Muscle of arm (tissue), 14 donors: ENCODE measurements at places on chromosomes 13 and 19.
A peak's percentile ranks its signal among the peaks of the same experiment; 100 is the strongest.

DNA sequence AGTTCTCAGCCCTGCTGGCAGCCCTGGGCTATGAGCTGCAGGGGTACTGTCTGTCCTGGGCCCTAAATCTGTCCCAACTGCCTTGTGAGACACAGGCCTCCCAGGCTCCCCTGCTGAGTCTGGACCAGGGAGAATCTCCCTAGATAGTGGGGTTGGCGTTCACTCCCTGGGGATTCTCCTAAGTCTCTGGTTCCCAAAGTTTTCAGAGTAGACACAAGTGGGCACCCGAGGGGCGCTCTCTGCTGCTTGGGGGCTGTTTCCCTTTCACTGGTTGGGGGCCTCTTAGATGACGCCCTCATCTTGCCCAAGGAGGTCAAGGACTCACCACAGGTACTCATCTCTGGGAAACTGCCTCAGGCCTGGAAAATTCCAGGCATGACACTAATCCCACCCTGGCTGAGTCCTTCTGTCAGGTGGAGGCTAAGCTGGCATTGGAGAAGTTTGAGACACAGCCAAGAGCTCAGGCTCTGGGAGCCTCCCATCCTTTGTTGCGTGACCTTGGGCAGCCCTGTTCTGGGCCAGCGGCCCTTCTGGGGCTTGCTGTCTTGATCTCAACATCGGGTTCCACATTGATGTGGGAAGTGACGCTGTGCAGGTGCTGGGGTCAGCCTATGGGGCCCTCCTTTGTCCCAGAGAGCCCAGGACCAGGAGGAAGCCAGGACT is 3.9 kb downstream of the RPL18A start:
- DNase-seq = no peak

DNA sequence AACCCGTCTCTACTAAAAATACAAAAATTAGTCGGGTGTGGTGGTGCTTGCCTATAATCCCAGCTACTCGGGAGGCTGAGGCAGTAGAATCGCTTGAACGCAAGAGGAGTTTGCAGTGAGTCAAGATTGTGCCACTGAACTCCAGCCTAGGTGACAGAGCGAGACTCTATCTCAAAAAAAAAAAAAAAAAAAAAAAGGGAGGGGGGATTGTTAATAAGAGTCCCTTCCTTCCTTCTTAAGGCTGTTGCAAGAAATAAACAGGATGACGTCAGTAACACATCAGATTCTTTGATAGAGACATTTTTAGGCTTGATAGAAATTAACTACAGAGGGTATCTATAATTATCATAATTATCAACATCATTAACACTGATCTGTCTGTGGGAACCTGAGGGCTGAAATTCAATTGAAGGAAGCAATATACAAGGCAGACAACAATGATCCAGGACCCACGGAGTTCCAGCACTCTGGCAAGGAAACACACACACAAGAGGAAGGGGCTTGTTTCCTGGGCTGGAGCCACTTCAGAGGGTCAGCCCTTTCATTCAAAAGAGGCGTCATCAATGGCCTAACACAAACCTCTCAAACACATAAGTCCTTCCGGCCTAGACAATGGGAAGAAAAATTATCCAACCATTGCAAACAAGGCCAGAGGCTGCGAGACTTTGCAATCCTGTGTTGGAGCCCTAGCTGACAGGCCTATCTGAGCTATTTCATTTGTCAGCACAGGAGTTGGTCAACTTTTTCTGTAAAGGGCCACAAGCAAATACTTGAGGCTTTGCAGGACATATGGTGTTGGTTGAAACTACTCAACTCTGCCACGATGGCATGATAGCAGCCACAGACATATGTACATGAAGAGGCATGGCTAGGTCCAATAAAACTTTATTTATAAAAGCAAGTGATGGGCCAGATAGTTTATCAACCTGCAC is 105.2 kb downstream of the INSR start:
- no peak for DNase-seq

GRCh38 chr13:86591862-86592261 is 792.6 kb upstream of the SLITRK6 start:
- DNase-seq = no peak

- no peak for DNase-seq
Measured at GRCh38 chr19:17909003-17909732, 23.6 kb upstream of the CCDC124 start.

GRCh38 chr19:5418677-5419076 is 36.5 kb upstream of the ZNRF4 start:
- no peak for DNase-seq

DNA sequence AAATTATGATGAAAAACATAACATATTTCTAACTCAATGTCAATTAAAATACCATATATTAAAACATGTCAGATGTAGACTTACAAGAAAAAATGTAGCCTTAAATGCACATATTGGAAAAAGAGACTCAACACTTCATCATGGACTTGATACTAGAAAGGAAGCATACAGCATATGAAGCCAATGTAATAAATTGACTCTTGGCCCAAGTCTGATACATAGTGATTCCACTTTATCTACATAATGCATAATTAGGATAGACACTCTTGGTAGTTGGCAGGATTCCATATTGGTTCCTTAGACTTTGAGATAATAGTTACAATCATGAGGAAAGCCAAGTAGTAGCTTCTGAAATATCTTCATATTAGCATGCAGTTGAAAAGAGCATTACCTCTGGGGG is 1067.0 kb downstream of the PCDH17 start:
- no peak for DNase-seq

DNA sequence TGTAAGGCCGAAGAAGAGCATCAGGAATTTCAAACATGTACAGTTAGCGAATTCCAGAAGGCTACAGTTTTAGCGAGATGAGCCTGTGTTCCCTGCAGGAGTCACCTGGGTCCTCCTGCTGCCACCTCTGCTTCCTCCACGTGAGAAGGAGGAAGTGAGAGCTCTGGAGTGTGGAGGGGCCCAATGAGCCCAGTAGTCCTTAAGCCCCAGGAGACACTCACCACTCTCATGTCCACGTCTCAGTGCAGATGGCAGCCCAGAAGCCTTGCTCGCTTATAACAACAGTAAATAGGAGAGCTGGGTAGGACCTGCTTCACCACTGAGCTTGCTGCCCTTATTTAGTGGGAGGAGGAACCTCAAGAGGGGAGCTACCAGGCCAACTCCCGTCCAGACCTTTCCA is 44.3 kb downstream of the SERP2 start:
- no peak for DNase-seq

DNA sequence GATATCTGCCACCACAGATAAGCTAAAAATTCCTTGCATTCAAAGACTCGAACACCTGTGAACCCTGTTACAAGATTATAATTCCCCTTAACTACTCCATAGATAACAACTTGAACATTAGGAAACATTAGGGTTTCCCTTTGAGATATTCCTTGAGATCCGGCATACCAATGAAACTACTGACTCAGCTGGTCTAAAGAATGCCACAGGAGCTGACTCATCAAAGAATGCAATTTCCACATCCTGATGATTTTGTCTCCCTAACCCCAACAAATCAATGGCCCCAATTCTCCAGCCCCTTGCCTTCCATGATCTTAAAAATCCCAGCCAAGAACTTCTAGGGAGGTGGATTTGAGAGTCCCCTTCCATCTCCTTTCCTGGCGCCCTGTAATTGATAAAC is 35.6 kb upstream of the ZNF599 start:
- DNase-seq = no peak

- no peak for DNase-seq
Measured at GRCh38 chr19:17402982-17403855, 2.2 kb downstream of the BST2 start.

DNA sequence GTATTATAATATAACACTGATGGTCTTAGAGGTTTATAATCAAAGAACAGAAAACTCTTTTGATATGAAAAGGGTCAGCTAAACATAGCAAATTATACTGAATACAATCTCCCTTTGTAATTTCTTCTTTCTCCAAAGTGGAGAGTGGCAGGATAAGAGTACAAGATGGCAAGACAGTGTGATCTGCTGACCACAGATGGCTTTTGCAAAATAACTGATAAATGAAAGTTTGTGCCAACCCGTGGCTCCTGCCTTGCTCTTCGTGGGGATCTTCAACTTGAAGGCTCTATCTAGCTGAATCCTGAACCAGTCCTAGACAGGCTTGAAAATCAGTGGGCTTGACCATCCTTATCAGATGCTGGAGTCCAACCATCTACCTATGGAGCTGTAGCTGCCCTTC is 185.7 kb downstream of the VWA8 start:
- no peak for DNase-seq

DNA sequence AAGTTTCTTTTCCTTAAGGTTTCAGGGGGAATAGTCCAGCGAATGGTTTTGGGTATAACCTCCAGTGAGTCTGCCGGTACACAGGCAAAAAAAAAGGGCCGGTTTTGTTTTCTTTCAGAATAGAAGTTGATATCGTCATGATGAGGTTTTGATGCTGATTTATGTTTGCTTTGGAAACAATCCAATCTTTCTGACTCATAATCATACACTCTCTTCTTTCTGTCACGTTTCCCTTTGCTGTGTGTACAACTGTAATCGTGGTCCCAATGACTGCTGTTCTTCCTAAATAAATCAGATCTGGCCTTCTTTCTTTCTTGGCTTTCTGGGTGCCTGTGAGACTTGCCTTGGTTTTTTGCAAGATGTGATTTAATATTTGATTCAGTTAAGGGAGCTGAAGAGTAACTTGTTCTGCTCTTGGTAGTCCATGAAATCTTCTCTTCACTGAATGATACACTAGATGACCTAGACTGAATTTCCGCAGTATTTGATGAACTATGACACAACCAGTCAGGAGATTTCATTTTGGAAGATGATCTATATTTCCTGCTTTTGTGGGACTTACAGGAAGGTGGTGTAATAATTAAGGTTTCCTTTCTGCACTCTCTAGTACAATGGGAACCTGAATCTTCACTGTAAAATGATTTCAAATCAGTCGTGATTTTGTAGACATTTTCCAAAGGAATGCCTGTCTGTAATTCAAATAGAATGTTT is 34.9 kb upstream of the METTL21C start:
- no peak for DNase-seq

GRCh38 chr13:113951246-113951999 is 22.5 kb downstream of the C13orf46 start:
- peak; percentile 70 for DNase-seq

- DNase-seq = no peak
Measured at GRCh38 chr13:48901781-48902180, 73.9 kb upstream of the FNDC3A start.

DNA sequence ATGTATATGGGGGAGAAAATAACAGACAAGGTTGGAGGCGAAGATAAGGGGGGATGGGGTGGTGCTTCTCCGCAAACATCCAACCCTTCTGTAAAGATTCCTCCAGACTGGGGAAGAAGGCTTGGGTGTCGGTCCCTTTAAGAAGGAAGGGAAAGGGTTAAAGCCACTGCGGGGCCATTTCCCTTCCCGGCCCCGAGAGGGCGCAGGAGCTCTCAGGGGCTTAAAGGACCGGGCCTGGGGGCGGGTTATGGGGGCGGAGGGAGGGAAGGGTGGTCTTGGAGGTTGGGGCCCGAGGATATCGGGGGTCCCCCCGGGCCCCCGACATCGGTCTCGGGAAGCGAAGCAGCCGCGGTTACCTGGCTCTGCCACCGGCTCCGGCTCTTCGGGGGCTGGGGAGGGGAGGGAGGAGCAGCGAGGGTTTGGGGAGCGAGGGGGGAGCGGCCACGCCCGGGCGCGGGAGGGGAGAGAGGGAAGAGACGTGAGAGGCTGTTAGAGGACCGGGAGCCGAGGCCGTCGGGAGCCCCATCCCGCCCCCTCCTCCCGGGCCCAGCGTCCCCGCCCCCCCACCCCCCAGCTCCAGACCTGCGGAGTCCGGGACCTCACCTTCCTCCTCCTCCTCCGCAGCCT is 2.8 kb downstream of the TNNT1 start:
- DNase-seq = no peak

DNA sequence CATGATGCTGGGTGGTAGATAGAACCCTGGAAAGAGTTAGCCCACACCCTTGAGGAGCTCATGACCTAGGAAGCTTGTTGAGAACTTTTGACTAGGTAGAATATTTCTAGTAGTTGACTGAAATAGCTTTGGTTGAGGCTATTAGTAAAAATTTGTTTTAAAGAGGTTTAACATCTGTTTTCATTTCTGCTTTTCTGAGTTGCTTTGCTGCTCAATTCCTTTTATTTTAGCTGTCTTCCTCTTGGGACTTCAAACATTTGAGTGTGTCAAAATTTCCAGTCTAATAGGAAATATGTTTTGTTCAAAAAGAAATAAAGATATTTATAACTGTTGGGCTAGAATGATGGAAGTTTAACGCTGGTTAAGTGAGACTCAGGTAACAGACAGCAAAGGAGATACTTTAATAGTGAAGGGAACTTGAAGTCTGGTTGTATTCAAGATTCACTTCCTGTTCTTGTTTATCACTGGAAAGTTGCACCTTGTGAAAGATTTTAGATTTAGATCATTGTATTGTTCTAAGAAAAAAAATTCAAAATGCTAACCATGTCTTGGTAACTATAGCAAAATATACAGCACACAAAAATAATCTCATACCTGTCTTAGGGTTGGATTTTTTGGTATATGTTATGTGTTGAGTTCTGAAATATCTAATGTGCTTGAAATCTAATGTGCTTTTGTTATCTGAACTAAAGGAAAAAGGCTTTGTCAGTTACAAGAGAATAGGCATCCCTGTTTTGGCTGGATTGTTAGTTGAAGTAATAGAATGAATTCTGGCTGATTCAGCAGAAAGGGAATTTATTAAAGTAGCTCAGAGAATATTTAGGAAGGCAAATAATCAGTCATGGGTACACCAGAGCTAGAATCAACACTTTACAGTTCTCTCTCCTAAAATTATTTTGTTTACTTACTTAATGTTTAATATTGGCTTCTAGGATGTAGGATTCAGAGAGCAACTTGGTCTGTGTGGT is 24.4 kb upstream of the GPR18 start:
- peak; percentile 33 for DNase-seq

DNA sequence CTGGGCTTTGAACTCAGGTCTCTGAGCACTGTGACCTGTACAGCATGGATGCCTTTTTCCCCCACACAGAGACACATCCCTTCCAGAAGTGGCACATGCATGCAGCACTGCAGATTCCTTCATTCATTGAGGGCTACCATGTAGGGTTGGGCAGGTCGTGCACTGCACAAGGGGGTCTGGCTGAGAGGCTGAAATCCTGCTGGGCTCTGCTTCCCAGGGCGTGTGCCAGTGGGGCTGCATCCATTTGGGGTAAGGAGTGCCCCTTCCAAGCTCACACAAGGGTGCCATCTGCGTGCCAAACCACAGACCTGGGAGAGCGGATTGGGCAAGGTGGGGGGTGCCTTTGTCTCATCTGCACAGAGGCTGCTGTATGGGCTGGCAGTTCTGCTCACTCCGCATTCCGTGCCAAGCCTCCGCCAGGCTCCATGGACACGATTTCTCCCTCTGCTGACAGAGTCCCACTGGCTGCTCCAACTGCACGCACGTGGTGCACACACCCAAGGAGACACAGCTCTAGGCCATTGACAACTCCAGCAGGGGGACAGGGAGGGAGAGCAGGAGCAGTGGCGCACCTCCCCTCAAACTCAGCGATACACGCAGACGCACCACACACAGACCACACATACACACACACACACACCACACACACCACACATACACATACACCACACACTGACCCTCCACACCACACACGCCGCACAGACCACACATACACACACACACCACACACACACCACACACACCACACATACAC is 4.5 kb upstream of the SHISA7 start:
- DNase-seq = no peak

- DNase-seq = no peak
Measured at GRCh38 chr19:33339016-33339984, 34.2 kb upstream of the CEBPG start.

- DNase-seq = no peak
Measured at GRCh38 chr19:4009990-4010807, 2.7 kb downstream of the PIAS4 start.

- DNase-seq = peak; percentile 47
Measured at GRCh38 chr13:70568571-70568970, 460.3 kb upstream of the KLHL1 start.

- no peak for DNase-seq
Measured at GRCh38 chr13:71829547-71829946, 37.5 kb downstream of the DACH1 start.
